Tibial nerve (tissue), 4 donors: ENCODE measurements at places on chromosomes 3 and 15. TPM values are rescaled to one million over a fixed set of nuclear protein-coding genes. Genes with fewer than 3 reads are reported as not detected.

- H3K27ac ChIP-seq, result no peak overlapping the region
- H3K4me3 ChIP-seq, result no peak overlapping the region
- no peaks in the 10 kb centered on the region for H3K36me3 ChIP-seq
Measured at GRCh38 chr15:60318216-60318867, 79.4 kb downstream of the ANXA2 start.

- H3K27ac ChIP-seq, result peak overlapping the region; percentile 77
- peaks cover 24% of the 10 kb centered on the region for H3K4me1 ChIP-seq
- no peak for DNase-seq
Measured at GRCh38 chr3:51686512-51687215, 15.6 kb downstream of the TEX264 start.

- no peaks in the 10 kb centered on the region for H3K4me1 ChIP-seq
- H3K27me3 ChIP-seq, result no peaks in the 10 kb centered on the region
- H3K36me3 ChIP-seq, result peaks cover 14% of the 10 kb centered on the region
- H3K27ac ChIP-seq, result no peak overlapping the region
- no peak overlapping the region for H3K4me3 ChIP-seq
Measured at GRCh38 chr3:136387031-136387430, 136.9 kb downstream of the PCCB start.

GRCh38 chr15:101478701-101479341 is 10.7 kb downstream of the PCSK6 start:
- H3K4me3 ChIP-seq, result no peak overlapping the region
- no peaks in the 10 kb centered on the region for H3K36me3 ChIP-seq
- H3K4me1 ChIP-seq, result no peaks in the 10 kb centered on the region

Gene IGDCC3
- not detected for total RNA-seq

Gene EMC7
- 36.0 TPM for total RNA-seq

Gene LAMB2
- 844 TPM for total RNA-seq
